ENCODE measurements at places on chromosomes 1 and 21. TPM values are rescaled to one million over a fixed set of nuclear protein-coding genes. Genes with fewer than 3 reads are reported as not detected.

Gene G0S2
- 0.89 TPM for total RNA-seq

Gene KCNQ4
- total RNA-seq, result 0.43 TPM

Gene CHI3L1
- total RNA-seq, result not detected

Gene RNF186
- total RNA-seq, result not detected

Gene BNIPL
- total RNA-seq, result 1.5 TPM

Data from T-helper 2 cell treated with Interferon-gamma antibody and Interleukin-4, amounts not matched to agents 100 ng/mL and 5 ng/mL, for 36 hours (primary cell).